Central memory CD4-positive, alpha-beta T cell (primary cell): ENCODE measurements at places on chromosomes 1 and 21.

GRCh38 chr1:222247081-222247480, 300.8 kb downstream of the HHIPL2 start:
- DNase-seq: no peak

DNA sequence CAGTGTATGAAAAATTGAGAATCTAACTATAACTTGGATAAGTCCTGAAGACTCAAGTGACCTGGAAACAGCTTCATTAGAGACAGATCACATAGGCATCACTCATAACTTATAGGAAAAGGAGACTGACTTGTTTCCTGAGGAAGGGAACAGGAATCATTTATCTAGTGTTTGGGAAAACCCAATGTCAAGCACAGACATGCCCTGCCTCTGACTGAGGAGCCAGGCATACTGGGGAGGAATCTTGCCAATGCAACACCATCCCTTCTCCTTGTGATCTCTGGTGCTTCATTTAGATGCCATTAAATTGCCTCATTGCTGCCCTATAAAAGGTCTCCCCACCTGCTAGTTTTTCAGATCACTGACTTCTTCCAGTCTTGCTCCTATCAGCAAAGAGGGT, 10.3 kb downstream of the LCE4A start:
- no peak for DNase-seq

GRCh38 chr1:222777463-222777862, 37.4 kb upstream of the DISP1 start:
- DNase-seq: no peak

GRCh38 chr1:19110257-19110927, 99.7 kb downstream of the UBR4 start:
- no peak for DNase-seq

DNA sequence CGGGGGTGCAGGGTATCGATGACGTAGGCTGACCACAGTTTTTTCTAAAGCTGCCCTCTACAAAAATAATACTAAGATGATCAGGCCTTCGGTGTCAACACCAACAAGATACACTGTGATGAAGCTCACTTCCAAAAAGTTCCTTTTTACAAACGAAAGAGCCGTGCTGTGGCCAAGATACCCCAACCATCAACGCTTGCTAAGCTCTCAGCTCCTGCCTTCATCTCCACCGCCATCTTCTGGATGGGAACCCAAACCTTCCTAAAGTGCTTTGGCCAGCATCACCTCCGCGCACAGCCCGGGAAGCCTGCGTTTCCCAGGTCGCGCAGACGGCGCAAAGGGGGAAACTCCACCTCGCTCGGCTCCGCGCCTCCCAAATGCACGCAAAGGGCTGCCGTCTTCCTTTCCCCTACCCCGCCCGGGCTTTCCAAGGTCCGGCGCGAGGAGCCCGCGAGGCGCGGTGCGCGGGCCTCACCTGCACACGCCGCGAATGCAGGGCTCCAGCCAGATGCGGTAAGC, 541 bp downstream of the USP48 start:
- DNase-seq: peak; percentile 53

- DNase-seq: no peak
Observed at GRCh38 chr1:155012026-155012546, 9.5 kb downstream of the ZBTB7B start.

- DNase-seq: peak; percentile 30
Observed at GRCh38 chr1:58780411-58780810, 3.4 kb downstream of the JUN start.

- DNase-seq: no peak
Observed at GRCh38 chr1:220243947-220244346, 28.3 kb downstream of the RAB3GAP2 start.

- DNase-seq: no peak
Observed at GRCh38 chr1:201408834-201409200, 9.7 kb upstream of the LAD1 start.

DNA sequence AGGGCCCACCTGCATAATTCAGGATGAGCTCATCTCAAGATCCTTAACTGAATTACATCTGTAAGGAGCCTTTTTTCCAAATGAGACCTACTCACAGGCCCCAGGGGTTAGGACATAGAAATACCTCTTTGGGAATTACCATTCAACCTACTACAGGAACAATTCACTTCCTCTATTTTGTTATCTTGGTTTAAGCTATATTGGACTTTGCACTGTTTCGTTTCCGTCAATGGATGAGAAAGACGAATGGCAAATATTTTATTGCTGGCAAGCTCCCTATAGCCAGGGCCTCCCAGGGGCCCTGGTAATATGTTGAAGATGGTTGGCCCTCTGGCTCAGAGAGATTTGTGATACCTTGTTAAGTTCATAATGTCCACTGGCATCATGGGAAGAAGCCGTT, 384.2 kb upstream of the DUSP10 start:
- no peak for DNase-seq

GRCh38 chr1:201460814-201461644, 8.0 kb downstream of the PHLDA3 start:
- DNase-seq: no peak

DNA sequence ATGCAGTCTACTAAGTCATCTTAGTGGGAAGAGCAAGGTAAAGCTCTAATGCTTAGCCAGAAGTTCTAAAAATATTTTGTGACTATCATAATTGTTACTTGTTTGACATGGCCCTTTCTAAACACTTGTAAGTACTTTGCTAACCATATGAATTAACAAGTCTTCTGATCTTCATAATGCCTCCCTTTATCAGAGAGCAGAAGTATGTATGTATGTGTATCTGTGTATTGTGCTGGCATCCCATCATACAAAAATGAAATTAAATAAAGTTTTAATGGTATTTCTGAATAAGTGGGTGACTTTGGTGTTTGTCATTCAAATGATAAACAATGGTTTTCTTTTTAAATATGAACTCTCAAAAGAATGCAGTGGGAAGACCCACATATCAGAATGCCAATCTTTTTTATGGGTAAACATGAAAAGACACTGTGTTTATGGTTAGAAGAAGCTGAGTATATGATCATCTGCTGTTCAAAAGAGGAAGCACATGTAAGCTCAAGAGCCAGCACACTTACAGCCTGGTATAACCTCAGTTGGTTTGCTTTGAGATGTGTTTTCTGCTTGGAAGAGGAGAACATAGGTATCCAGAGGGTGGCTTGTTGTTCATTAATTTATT, 159.6 kb downstream of the CLEC20A start:
- no peak for DNase-seq

GRCh38 chr1:28755701-28756100, 19.0 kb downstream of the YTHDF2 start:
- no peak for DNase-seq

DNA sequence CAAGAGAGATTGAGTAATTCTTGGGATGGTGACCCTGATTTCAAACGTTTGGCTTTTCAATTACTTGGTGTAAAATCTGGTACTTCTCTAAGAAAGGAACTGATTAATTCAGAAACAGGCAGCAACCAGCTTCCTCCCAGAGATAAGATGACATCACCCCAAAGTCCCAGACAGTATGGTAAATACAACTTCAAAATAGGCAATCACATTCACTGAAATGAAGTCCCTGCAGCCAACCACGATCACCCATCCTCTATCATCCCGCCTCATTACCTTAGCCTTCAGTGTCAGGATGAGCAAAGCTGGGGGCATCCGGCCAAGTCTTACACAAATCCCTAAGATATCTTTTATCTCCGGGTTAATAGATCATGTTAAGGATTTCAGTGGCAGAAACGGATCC, 26.4 kb upstream of the RUNX1 start:
- DNase-seq: no peak

GRCh38 chr21:46145159-46145839, 10.1 kb downstream of the FTCD start:
- DNase-seq: no peak

GRCh38 chr1:244150071-244150470, 99.0 kb downstream of the ZBTB18 start:
- no peak for DNase-seq

DNA sequence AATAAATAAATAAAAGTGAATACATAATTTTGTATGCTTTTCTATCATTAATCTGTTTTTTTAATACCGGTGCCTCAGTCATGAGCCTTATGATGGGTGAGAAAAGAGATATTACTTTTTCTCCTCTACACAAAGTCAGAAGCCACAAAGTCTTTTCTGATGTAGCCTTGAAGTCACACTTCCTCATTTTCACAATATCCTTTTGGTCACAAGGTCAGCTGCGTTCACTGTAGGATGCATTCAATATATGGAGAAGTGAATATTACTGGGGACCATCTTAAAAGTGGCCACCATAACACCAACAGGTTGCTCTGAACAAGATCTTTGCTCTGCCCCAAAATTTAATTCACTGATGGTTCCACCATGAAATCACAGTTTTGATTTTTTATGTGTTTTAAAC, 83.3 kb upstream of the TNR start:
- DNase-seq: no peak

GRCh38 chr1:185207170-185207569, 50.2 kb downstream of the SWT1 start:
- no peak for DNase-seq

- DNase-seq: no peak
Observed at GRCh38 chr21:44919913-44920693, 596 bp downstream of the ITGB2 start.

- DNase-seq: no peak
Observed at GRCh38 chr1:35539824-35540261, 17.4 kb downstream of the KIAA0319L start.

GRCh38 chr1:14392161-14392858, 206.2 kb upstream of the KAZN start:
- no peak for DNase-seq

DNA sequence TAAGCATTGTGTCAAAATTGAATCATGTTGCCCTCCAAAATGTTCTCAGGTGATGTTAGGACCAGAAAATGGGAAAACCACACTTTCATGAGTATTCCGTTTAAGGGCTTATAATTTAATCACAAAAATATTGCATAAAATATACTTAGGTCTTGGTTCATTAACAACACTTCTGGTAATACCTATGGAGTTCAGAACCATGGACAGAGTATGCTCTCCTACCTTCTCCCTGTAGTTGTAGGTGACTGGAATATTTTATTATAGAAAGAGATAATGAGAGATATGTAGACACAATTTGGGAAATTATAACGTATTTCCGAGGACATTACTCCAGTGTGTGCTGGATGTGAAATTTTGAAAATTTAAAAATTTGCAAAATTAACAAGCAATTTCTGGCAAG, 232.5 kb downstream of the NCAM2 start:
- DNase-seq: no peak

GRCh38 chr1:241172486-241172885, 184.5 kb downstream of the RGS7 start:
- no peak for DNase-seq

GRCh38 chr1:245611251-245611650, 456.5 kb downstream of the KIF26B start:
- no peak for DNase-seq

DNA sequence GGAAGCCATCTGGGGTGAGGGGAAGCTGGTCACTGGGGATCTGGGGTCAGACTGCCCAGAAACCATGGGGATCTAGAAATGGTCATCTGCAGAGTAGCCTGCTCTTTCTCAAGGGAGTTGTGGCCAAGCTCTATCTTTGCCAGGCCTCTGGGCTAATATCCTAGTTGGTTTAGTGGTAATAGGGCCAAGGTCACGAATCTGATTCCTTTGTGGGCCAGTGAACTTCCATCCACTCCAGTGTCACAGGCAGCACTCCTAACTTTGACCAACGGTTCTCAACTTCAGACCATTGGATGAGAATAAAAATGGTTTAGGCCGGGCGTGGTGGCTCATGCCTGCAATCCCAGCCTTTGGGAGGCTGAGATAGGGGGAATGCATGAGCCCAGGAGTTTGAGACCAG, 28.1 kb upstream of the PPP2R5A start:
- DNase-seq: no peak

DNA sequence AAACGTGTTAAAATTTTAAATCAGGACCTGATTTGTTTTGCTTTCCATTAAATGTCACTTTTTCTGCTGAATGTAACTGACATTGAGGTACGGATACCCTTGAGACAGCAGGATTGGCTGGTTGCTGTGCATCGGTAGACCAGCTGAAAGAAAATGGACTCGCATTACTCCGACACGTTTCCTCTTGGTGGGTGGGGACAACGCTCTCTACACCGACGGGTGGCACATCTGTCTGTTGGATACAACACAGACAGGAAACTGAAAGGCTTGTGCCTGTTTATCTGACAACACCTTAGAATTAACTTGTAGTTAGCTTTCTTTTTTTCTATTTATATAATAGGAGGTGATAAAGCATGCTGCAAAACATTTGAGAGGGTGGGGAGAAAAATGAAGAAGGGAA, 19.4 kb downstream of the PRPF38A start:
- peak; percentile 84 for DNase-seq

- peak; percentile 54 for DNase-seq
Observed at GRCh38 chr1:235513495-235514366, 9.5 kb upstream of the B3GALNT2 start.

DNA sequence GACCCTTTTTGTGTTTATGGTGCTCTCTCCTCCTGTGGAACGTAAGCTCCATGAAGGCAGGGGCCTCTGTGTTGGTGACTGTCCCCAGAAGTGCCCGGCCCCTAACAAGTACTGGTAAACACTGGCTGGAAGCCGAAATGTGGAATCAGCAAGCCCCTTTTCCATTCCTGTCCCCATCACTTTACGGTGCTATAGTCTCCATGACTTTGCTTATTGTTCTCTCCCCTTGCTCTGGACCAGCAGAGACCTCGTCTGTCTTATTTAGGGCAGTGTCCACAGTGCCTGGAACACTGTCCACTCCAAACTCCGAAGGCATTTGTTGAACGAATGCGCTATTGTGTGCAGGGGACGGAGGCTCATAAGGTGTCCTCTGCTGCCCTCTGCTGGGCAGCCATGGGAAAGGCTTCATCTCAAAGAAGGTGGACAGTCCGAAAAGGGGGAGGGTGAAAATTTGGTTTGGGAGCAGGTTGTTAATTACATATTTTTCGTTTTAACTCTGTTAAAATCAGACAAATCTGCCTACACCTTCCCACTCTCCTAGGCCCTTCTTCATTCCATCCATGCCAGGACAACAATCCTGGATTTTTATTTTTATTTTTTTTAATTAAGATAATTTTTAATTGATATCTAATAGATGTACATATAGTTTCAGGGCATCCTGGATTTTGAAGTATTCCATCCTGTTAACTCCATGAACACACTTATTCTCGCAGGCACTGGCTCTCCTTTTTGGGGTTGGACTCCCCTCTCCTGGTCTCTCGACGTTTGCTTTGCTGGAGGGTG, 115.6 kb downstream of the PGBD5 start:
- peak; percentile 45 for DNase-seq

DNA sequence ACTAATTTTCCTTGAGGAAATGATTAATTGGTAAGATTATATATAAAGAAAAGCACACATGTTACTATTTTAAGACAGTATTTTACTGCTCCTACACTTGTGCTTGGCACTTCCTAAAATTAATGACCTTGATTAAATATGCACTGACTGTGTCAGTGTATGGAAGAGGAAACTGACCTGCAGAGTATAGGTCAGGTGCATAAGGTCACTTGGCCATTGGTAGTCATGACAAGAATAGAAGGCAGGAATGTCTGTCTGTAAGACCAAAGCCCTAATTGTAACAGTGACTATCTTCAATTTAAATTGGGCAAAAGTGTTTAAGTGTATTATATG, 128.0 kb upstream of the KCNK2 start:
- no peak for DNase-seq

- no peak for DNase-seq
Observed at GRCh38 chr1:32702599-32703478, at the start of gene SYNC. TSS of gene SYNC (minus strand) at chr1:32702770. CDS start at chr1:32702660, 110 bp downstream.

GRCh38 chr1:115840605-115841460, at the start of gene NHLH2:
TSS of gene NHLH2 (minus strand) at chr1:115841126. CDS start at chr1:115838372, 2,754 bp downstream.
- no peak for DNase-seq

GRCh38 chr1:39452081-39452480, 39.4 kb upstream of the BMP8A start:
- no peak for DNase-seq
